ENCODE measurements at places on chromosomes 12 and 14.

- DNase-seq, result no peak
Measured at GRCh38 chr14:84036840-84037239, 1493.1 kb upstream of the FLRT2 start.

DNA sequence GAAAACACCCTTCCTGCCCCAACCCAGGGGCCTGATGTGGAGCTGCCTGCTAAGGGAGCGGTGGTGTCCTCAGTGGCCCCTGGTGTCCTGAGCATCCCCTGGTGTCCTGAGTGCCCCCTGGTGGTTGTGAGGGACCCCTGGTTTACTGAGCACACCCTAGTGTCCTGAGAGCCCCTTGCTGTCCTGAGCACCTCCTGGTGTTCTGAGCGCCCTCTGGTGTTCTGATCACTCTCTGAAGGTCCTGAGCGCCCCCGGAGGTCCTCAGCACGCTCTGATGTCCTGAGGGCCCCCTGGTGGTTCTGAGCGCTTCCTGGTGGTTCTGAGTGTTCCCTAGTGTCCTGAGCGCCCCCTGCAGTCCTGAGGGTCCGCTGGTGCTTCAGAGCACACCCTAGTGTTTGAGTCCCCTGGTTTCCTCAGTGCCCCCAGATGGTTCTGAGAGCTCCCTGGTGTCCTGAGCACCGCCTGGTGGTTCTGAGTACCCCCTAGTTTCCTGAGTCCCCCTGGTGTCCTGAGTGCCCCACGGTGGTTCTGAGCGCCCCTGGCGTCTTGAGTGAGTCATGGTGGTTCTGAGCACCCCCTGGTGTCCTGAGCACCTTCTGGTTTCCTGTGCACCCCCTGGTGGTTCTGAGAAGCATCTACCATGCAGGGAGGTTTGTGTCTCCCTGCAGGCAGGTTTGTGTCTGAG lies 1004.2 kb downstream of the TMEM121 start:
- DNase-seq, result peak; percentile 75

GRCh38 chr12:116319898-116320621 lies 42.6 kb upstream of the MED13L start:
- peak; percentile 45 for DNase-seq

DNA sequence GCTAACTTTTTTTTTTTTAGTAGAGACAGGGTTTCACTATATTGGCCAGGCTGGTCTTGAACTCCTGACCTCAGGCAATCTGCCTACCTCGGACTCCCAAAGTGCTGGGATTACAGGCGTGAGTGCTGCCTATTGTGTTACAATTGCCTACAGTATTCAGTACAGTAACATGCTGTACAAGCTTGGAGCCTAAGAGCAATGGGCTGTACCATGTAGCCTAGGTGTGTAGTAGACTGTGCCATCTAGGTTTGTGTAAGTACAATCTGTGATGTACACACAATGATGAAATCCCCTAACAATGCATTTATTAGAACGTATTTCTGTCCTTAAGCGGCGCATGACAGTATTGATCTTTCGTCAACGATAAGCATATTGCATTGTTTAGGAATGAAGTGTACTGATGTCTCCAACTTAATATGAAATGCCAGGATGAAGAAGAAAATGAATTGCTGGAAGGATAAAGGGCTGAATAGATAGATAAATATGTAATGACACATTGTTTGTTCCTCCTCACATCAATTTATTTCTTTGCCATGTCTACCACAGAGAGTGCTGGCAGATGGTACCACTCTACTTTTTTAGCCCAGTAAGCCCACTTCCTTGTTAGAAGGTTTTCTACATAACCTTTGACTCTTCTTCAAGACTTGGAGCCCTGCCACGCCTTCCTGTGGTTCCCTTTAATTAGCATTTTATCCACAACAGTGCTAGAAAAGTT lies 467.5 kb downstream of the VRK1 start:
- no peak for DNase-seq

DNA sequence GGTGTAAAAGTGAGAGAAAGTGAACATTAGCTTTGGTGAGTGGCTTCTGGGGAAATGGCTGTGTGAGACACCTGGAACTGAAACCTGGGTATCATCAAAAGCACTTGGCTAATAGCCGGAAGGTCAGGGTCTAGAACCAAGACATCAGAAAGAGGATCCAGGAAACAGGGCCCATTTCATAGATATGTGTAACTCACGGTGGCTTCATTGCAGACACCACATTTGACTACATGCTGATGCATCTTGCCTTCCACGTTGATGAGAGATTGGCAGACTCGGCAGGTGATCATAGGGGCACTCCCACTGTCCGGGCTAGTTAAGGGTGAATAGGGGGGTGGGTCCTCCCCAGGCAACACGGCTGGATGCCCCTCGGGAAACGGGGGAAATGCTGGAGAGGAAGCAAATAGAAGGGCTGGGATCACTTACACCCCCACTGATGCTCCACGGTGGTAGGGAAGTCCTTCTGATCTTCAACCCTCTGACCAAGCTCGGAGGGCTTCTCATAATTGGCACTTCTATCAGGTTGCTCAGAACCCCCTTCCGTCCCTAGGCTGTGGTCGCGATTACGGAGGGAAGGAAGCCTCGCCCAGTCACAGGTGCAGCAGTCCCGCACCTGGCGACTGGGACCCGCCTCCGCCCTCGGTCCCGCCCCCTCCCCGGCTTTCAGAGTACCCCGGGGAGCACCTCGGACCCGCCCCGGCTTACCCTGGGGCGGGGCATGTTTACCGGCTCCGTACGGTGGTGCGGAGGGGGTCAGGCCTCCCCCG lies 593 bp downstream of the PIP4P1 start:
- peak; percentile 30 for DNase-seq

DNA sequence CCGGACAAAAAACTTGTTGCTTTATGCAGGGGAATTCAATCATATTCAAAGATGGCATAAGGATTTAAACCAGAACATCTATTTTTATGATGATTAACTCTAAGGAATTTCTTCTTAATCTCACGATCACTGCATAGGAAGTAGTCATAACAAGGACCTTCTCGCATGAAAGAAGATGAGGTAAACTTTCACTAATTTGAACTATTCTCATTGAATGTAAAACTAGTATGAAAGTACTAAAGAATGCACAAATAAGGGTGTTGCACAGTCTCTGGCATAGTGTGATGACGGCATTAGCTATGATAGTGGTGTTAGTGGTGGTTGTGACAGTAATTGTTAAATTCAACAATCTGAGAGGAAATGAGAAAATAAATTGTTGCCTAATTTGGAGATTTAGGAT lies 280.0 kb downstream of the SLC6A15 start:
- no peak for DNase-seq

- no peak for DNase-seq
Measured at GRCh38 chr12:129670256-129670920, 233.4 kb downstream of the TMEM132D start.

DNA sequence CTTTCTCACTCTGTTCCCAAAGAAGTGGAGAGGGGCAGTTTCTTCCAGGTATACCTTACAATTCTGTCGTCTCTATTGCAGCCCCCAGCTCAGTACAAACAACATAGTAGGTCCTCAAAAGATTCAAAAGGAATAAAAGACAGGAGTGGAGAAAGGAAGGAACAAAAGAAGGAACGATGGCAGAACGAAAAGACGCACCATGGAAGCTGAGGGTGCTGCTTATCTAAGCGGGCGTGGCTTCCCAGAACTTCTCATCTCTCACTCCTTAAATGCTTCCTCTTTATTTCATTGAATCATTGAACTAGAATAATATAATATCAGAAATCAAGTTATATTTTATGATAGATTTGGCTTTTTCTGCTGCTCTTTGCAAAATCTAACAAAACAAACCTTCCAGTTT lies 13.7 kb upstream of the LTA4H start:
- no peak for DNase-seq

DNA sequence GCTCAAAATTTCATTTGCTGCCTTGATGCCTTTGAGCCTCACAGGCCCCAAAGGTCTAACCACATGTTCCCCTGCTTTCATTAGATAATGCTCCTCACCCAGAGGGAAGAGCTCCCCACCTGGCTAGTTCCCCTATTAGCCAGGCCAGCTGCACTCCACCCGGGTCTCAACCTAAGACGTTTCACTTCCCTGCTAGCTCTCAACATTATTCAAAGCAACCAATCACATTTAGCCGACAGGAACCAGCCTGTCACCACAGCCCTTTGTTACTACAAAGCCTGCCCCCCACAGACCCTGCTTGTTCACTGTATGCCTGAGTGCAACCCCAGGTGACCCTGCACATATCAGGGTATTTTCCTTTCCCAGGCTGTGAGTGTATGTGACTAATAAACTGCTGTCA lies 78.6 kb downstream of the SLC15A5 start:
- DNase-seq, result no peak

GRCh38 chr12:46449316-46449715 lies 76.7 kb upstream of the SLC38A2 start:
- DNase-seq, result no peak

DNA sequence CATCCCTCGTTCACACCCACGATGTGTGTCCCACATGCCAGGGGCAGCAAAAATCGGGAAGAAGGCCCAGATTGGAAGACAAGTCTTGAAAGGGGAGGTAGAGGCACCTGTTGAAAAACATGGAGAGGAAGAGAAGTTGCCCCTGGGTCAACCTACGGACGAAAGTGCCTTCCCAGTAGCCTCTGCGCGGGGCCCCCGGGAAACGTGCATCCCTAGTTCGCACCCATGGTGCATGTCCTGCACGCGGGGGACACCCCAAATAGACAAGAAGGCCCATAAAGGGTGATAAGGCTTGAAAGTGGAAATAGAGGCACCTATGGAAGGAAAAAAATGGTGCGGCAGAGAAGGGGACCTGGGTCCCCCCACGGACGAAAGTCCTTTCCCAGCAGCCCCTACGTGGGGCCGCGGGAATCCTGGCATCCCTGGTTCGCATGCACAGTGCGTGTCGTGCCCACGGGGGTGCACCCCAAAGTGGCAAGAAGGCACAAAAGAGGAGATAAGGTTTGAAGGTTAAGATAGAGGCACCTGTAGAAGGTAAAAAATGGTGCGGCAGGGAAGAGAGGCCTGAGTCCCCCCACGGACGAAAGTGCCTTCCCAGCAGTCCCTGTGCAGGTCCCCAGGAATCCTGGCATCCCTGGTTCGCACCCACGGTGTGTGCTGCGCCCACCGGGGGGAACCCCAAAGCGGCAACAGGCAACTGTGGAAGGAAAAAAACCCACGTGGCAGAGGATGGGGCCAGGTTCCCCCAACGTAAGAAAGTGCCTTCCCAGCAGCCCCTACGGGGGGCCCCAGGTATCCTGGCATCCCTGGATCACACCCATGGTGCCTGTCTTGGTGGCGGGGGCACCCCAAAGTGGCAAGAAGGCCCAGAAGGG lies 278.3 kb downstream of the ALG10 start:
- no peak for DNase-seq

GRCh38 chr12:127249428-127249827 lies 1017.5 kb upstream of the TMEM132C start:
- no peak for DNase-seq

GRCh38 chr12:47077206-47078085 lies 2.0 kb upstream of the PCED1B start:
- DNase-seq, result no peak

DNA sequence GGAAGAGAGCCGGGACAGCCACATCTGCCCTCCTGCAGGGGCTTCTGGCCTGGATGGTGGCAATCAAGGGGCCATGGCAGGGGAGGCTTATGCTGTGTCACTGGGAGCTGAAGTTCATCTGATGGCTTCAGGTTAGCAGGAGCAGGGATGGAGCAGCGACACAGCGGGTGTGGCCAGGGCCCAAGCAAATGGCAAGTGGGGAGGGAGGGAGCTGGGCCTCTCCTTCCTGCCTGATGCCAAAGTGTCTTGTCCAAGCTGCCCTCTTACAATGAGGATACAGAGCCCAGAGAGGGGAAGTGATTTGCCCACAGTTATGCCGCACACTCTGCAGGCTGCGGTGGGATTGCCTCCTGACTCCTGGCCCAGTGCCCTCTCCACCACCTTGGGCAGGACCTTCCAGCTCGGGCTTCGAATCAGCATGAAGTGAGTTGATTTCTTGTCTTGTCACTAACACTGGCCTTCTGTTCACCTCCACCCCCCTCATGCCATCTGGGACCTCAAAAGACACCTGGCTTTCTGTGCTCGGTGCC lies 51.3 kb downstream of the IQSEC3 start:
- no peak for DNase-seq

- no peak for DNase-seq
Measured at GRCh38 chr12:57695770-57696432, 2.0 kb downstream of the OS9 start.

- DNase-seq, result no peak
Measured at GRCh38 chr12:105944628-105945027, 194.1 kb downstream of the NUAK1 start.

DNA sequence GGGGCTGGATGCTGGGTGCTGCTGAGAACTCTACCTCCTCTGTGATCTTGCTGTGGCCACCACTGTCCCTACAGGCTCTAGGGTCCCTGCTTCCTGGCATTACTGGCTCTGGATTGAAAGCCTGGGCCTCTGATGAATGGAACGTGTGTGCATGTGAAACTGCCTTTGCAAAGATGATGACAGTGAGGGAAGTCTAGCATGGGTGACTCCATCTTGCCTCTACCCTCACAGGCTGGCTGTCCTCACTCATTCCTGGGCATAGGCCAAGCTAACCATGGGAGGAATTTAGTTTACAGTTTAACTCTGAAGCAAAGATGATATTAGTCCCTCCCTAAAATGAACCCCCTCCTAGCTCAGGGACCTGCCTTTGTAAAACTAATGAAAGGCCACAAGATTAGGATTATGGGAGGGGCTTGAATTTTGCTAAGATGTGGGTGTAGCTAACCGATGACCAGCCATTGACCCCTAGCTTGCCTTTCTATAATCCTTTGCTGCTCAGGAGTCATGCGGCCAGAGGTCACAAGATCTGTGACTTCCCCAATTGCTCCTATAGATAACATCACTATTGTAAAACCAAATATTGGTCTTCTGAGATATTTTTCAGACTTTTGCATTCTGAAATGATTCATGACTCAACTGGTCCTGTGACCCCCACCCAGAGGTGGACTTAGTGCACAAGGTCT lies 2.2 kb upstream of the C1S start:
- DNase-seq, result no peak

- DNase-seq, result no peak
Measured at GRCh38 chr12:112199136-112199535, 73.8 kb downstream of the TRAFD1 start.

- DNase-seq, result no peak
Measured at GRCh38 chr12:11856971-11857370, 207.5 kb downstream of the ETV6 start.

DNA sequence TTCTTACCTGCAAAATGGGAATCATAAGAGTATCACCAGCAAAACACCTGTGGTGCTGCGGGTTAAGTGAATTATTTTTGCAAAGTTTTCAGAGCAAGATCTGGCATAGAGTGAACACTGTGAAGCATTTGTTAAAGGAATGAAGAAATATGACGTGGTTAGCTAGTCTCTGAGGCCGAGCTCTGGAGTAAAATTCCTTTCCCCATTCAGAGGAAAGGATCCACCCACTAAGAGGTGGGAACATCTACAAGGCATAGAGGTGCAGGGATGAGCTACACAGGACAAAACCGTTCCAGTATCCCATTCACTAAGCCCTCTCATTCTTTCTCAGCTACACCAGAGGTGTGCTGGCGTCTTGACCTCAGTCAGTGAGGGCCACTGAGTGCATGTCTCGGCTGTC lies 48.5 kb downstream of the JAG2 start:
- no peak for DNase-seq

All from activated T-cell treated with anti-CD3 and anti-CD28 coated beads, Interleukin-2, amount 50 U/mL, for 48 hours (primary cell).